Skin of body (tissue), 3 donors: ENCODE measurements at places on chromosomes 7 and 10.

GRCh38 chr7:2657920-2658671 is 26.3 kb downstream of the TTYH3 start:
- no peak for DNase-seq

GRCh38 chr10:43249962-43250614 is 16.8 kb downstream of the RASGEF1A start:
- DNase-seq = no peak

- DNase-seq = no peak
Observed at GRCh38 chr10:72322280-72323058, 32.2 kb downstream of the DNAJB12 start.

DNA sequence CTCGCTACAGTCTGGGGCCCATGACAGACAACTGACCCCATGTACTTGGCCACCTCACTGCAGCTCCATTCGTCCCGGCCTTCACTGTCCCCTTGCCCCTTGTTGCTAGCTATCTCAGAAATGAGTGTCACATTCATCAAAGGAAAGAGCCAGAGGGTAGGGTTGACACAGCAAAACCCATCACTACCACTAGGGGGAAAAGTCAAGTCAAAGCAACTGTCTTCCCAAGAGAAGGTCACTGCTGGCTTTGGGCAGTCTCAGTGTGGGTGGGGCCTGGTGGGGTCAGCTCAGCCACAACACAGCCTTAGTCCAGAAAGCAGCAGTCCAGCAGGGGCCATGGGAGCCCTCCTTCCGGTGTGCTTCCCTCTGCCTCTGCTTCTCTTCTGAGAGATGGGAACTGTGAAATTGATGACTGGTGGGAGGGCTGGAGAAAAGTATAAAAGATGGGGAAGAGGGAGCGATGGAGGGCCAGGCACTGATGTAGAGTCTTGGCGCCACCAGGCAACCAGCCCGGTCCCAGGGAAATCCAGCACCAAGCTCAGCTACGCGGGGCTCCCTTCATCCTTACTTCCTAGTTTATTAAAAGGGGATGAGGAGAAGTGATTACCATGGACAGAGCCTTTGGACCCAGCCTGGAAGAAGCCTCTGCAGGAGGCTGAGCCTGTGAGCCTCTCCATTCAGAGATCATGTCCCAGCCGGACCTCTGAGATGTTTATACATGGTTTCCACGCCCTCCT is 58.0 kb downstream of the PLXNA4 start:
- no peak for DNase-seq

GRCh38 chr10:118570591-118570990 is 24.9 kb downstream of the PRLHR start:
- DNase-seq = no peak

GRCh38 chr7:100493476-100494264 is 9.9 kb downstream of the NYAP1 start:
- no peak for DNase-seq

GRCh38 chr10:73156054-73156453 is 11.8 kb downstream of the ECD start:
- DNase-seq = no peak

DNA sequence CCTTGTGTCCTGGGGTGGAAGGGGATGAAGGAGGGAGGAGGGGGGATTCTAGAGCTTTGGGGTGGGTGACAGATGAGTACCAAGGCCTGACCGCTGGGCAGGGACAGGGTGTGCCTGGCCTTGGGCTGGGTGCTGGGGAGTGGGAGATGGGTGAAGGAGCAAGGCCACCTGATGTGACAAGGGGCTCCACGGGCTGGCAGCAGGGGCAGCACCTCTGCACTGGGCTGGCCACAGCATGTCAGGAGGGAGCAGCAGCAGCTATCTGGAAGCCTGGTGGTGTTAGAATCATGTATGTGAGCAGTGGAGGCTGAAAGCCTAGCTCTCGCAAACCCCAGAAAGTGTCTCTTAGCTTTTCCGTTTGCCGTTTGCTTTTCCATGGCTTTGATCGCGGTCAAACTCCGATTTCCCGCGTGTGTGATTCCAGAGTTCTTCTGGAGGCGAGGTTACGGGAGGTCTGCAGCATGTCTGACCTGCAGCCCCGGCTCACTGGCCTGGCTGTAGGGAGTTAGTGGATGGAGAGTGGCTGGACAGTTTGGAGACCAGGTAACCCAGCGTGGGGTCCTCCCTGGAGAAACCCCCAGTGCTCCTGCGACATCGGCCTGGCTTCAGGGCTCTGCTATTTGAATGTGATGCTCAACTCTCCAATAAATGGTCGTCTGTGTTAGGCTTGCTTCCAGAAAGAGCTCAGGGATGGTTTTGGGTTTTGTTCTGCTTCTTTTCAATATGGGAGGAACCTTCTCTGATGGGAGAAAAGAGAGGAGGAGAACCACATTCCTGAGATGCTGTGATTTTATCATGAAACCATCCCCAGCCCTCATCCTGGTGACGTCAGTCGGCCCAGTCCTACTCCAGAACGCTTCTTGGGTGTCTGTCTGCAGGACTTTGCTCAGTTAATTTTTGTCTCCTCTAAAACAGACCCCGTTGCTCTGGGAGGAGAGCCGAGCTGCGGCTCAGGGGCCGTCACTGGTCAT is 105.5 kb downstream of the CUX1 start:
- no peak for DNase-seq

DNA sequence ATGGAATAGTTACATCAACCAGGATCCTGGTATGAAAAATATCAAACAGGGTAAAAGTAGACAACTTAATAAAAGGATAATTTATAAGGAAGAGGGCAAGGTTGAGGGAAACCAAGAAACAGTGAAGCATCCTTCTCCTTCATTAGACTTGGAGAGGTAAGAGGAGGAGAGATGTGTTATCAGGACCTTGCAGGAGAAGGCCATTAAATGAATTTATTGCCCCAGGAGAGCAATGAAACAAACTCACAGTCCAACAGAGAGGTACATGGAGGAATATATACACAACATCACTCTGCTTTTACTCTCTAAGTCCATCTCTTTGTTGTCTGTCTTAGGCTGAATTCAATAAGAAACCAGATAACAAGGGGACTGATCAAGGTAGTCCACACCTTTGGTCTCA is 966.2 kb downstream of the SORCS1 start:
- DNase-seq = no peak

DNA sequence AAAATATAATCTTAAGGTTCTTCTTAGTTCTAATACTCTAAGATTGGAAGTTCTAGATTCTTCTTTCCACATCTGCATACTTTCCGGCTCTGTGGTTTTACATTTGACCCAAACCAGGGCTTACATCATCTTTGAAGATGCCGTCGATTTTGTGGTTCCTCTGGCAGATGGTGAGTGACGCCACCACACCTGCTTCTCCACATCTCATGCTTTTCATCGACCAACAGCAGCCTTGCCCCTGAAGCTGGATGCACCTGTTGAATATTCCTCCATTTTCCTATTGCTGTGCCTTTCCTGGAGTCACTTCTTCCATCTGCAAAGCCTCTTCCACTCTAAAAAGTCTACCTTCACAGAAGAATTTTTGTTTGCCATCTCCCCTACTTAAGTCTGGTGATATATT is 121.3 kb downstream of the PRKCQ start:
- no peak for DNase-seq

DNA sequence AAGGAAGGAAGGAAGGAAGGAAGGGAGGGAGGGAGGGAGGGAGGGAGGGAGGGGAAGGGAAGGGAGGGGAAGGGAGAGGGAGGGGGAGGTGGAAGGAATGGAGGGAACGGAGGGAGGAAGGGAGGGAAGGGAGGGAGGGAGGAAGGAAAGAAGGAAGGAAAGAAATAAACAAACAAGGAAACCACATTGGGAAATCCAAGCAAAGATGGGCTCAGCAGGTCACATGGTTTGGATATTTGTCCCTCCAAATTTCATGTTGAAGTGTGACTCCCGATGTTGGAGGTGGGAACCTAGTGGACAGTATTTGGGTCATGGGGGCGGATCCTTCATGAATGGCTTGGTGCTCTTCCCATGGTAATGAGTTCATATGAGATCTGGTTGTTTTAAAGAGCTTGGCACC is 454.6 kb upstream of the C7orf33 start:
- no peak for DNase-seq
